ENCODE measurements at places on chromosomes 7 and 10. TPM values are rescaled to one million over a fixed set of nuclear protein-coding genes. Genes with fewer than 3 reads are reported as not detected.

GRCh38 chr10:14325325-14325955 lies 5.3 kb downstream of the FRMD4A start:
- peak; percentile 85 for DNase-seq

DNA sequence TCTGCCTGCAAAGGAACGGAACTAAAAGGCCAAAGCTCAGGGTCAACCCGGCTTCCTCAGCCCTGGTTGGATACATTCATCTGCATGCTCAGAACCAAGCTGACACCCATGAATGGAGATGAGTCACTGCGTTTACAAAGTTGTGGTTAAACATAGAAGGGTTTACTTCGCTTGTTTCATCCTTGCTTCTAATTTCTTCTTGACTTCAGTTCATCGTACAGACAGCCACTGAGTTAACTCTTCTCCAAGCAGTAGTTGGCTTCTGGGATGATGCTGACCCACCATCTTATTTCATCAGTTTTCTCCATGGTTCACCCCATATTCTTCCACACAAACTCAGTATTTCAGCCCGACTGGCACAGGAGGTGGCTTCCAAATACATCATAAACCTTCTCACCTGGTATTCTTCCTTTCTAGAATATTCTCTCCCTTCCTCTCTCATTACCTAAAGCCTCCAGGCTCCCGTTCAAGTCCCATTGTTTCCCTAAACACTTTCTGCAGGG lies 166.3 kb upstream of the RNF32 start:
- no peak for DNase-seq

GRID1 gene
- not detected for total RNA-seq

DNA sequence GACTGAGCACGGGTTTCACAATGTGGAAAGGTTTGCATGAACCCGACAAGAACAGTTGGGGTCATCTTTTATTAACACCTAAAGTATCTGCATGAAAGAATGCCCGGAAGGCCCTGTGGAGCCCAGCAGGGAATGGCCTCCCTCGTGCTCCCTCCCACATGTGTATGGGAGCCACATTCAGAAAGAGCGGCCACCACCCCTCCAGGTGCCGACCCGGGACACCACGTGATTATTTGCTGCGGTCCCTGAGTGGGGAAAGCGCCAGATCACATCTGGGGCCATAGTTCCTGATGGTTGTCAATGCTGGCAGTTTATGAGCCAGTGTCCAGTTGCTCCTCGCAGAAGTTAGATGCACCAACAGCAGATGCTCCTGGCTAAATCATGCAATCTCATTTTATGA lies 571.4 kb downstream of the TCERG1L start:
- no peak for DNase-seq

NPC1L1 gene
- 0.07 TPM for total RNA-seq

DNA sequence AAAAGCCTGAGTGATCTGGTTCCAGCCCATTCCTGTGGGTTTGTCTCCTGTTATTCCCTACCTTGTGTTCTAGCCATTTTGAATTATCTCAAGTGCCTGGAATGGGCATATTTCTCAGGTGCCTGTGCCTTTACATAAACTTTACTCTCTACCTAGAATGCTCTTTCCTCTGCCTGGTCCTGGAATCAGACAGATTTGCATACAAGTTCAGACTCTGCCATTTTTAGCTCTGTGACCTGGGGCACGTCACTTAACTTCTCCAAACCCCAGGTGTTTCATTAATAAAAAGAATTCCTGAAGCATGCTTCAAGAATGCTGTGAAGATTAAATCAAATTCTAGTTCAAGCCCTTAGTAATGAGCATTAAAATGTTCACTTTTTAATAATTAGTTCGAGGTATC lies 7.8 kb downstream of the DCLRE1A start:
- no peak for DNase-seq

GRCh38 chr7:315516-316265 lies 25.7 kb downstream of the FOXL3 start:
- no peak for DNase-seq

Data from activated CD8-positive, alpha-beta T cell treated with anti-CD3 and anti-CD28 coated beads for 36 hours (primary cell).